ENCODE measurements at places on chromosomes 1 and 21.

DNA sequence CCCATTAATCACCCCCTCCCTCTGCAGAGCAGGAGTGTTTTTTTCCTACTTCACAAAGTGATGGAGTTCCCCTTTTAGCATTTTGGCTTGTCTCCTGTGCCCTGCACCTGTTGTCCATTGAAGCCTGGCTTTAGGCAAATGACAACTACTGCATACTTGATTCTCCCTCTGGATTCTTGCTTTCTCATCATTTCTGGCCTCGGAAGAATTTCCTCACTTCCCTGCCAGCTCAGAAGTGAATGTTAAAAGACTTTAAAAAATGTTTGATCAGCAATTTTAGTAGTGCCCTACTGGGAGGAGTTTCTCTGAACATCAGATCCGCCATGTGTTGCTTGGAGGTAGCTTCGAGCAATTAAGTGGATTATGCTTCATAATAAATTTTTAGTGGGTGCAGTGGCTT is 28.1 kb downstream of the RCOR3 start:
- peak; percentile 72 for DNase-seq

- DNase-seq: no peak
Measured at GRCh38 chr1:97331165-97331564, 589.7 kb downstream of the DPYD start.

GRCh38 chr1:53967409-53968124 is 21.4 kb downstream of the LRRC42 start:
- DNase-seq: no peak

GRCh38 chr1:95072117-95072516 is 634 bp downstream of the ALG14 start:
- no peak for DNase-seq

- no peak for DNase-seq
Measured at GRCh38 chr1:85663382-85663781, 44.9 kb downstream of the ZNHIT6 start.

DNA sequence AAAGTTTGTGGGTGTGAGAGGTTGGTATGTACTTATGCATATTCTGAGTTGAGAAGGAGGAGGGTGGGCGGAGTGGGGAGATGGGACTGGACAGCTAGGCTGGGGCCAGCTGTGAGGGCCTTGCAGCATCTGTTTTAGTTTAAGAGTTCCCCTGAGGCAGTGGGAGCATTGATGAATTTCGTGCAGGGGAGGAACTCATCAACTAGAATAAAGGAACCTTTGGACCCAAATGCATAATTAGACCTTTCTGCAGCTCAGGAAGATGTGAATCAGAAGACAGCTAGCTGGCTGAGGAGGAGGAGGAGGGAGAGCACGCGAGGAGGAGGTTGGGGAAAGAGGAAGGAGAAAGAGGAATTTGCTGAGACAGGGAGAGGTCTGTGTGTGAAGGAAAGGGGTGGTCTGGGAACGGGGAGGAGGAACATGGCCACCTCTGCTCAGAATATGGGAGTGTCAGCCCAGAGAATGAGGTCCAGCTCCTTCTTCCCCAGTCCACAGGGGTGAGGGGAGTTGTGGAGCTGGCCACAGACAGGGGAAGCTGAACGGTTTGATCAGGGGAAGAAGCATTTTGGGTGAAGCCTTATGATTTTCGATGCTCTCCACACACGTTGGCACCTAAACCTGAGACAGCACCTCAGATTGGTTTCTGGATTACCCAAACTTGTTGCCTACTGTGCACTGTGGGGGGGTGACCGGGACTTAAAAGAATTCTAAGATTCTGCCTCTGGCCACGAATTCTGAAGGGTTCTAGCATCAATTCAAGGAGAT is 27.7 kb downstream of the MYOG start:
- DNase-seq: peak; percentile 37

GRCh38 chr1:31095298-31095981 is 29.9 kb upstream of the PUM1 start:
- DNase-seq: no peak

DNA sequence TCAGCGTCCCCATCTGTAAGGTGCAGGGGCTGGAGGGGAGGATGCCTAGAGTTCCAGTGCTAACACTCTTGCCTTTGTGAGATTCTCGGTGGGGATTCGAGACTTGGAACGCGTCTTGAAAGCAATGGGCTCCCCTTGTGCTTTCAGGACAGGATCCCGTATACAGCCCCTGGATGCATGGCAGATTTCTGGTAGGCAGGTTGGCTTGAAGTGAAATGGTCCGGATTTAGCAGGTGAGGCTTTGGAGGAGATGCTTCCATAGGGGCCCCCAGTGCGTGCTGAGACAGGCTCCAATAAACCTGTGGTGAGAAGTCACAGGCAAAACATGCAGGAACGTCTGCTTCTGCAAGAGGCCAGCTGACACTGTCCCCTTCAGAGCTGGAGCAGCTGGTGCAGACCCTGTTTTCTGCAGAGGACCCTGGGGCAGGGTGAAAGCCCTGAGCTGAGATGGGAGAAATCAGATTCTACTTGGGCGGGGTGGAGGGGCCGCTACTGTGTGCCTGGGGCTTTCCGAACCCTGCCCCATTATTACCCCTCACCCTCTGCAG is 270.4 kb downstream of the PTPRU start:
- no peak for DNase-seq

All from SK-N-MC (cell line).